Esophagus muscularis mucosa (tissue), 4 donors: ENCODE measurements at places on chromosomes 3 and 15. TPM values are rescaled to one million over a fixed set of nuclear protein-coding genes. Genes with fewer than 3 reads are reported as not detected.

DNA sequence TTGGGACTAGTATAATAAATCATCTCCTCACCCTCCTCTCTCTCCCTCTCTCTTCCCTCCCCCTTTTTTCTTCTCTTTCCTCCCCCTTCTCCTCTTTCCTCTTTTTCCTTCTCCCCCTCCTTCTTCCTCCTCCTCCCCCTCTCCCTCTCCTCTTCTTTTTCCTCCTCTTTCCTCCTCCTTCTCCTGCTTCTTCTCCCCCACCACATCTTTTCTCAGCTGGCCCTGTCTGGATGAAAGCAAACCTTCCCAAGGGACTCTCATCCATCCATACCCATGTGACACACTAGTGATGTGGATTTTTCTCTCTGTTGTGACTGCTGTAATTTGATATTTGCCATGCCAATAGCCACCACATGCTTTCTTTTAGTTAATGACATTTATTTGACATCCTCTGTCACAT is 127.2 kb downstream of the EBLN2 start:
- H3K36me3 ChIP-seq: no peaks in the 10 kb centered on the region
- H3K27me3 ChIP-seq: no peaks in the 10 kb centered on the region
- no peak overlapping the region for H3K27ac ChIP-seq

Gene ENTPD3
- 1.7 TPM for total RNA-seq

GRCh38 chr3:126558336-126559071 is at the start of gene C3orf22:
TSS of gene C3orf22 (minus strand) at chr3:126558932. CDS start at chr3:126553390, 5,542 bp downstream.
- DNase-seq: peak; percentile 91
- H3K36me3 ChIP-seq: no peaks in the 10 kb centered on the region
- H3K27me3 ChIP-seq: no peaks in the 10 kb centered on the region
- H3K4me3 ChIP-seq: no peak within 1 kb of the TSS
- no peaks in the 10 kb centered on the region for H3K4me1 ChIP-seq

DNA sequence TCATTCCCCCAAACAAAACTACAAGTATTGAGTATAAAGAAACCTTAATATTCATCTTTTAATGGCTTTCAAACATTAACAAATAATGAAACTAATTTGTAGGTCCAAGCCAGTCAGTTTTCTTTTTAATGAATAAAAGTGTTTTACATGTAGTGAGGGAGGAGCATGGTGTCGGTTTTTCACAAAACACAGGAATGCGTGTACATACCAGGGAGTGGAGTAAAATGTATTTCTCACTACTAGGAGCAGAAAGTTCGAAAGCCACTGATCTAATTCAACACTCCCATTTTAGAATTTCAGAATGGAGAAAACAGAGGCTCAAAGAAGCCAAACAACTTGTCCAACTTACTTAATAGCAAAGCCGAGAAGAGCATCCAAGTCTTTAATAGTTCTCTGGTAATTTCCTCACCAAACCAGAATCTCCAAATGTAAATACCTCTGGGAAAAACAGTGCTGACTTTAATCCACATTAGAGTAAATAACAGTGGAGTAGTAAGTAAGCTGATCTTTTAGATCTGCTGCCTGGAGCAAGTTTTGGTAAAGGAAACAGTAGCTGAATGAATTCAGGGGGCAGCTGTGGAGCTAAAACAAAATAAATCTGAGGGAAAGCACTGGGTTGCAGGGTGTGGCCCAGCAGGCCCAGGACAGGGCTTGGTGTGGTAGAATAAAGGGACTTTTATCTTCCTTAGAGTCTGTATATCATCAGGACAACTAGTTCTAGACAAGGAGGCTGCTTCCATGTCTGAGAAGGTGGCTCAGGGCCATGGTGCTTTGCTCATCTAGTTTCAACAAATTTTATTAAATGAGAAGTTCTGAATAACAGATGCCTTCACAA is 7.9 kb downstream of the ANP32A start:
- H3K4me1 ChIP-seq: peaks cover 67% of the 10 kb centered on the region
- DNase-seq: no peak
- H3K4me3 ChIP-seq: no peak overlapping the region
- H3K27me3 ChIP-seq: no peaks in the 10 kb centered on the region
- no peaks in the 10 kb centered on the region for H3K36me3 ChIP-seq
- H3K27ac ChIP-seq: peak overlapping the region; percentile 49

Gene SAMMSON
- 2.1 TPM for total RNA-seq

Gene LRRIQ4
- 0.23 TPM for total RNA-seq

GRCh38 chr15:94230883-94231722 is at the start of gene MCTP2:
TSS of gene MCTP2 (plus strand) at chr15:94231561. CDS start at chr15:94298266, 66,705 bp downstream.
- DNase-seq: no peak
- peak within 1 kb of the TSS; percentile 78 for H3K4me3 ChIP-seq
- H3K4me1 ChIP-seq: peaks cover 17% of the 10 kb centered on the region
- peaks cover 23% of the 10 kb centered on the region for H3K27me3 ChIP-seq
- no peaks in the 10 kb centered on the region for H3K36me3 ChIP-seq

DNA sequence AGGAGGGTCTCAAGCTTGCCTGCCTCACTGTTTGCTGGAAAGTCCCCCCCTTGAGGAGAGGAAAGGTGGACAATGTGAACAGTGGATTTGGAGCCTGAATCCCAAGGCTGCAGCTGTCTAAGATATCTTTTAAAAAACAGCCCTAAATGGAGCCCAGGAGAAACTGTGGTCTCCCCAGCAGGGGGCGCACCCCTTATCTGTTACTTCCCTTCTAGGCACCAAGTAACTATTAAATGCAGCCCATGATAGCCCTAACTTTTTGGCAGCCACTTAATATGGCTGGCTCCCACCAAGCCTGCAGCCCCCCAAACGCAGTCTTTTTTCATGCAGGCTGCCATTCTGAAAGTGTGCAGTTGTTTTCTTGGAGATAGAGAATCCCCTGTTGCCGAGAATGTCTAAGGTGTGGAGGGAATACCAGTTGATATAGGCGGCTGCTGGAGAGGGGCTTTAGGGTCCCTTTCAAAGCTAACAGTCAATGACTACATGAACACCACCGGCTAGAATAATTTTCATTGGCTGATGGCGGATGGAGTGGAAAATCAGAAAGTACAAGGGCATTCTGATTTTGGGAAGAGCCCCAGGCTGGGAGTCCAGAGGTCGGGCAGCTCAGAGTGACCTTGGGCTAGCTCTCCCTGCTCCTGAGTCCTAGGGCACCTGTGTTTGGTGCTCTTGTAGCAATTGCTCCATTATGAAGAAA is 1.3 kb downstream of the RHCG start:
- DNase-seq: no peak
- H3K27ac ChIP-seq: no peak overlapping the region
- H3K27me3 ChIP-seq: peaks cover 85% of the 10 kb centered on the region
- no peak overlapping the region for H3K4me3 ChIP-seq
- H3K36me3 ChIP-seq: no peaks in the 10 kb centered on the region
